Frontal cortex (tissue), 4 donors: ENCODE measurements at places on chromosomes 12 and 14.

- no peak for DNase-seq
Measured at GRCh38 chr14:104304451-104305351, 166.3 kb downstream of the KIF26A start.

GRCh38 chr14:35992816-35993683 lies 166.9 kb downstream of the BRMS1L start:
- no peak for DNase-seq

DNA sequence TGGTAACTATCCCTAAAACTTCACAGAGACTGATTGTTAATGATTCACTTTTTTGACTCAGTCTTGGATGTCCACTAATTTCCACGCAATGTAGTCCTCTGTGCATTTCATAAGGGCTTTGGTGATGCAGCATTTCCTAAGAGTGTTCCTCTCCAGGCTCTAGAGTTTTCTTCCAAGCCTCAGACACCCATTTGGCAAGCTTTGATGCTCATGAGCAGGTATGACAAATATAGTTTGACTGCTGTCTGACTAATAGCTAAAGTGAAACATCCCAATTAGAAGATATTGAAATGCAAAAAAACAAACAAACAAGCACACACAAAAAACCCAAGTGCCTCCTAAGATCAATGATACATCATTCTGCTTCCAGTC lies 1.5 kb upstream of the VAMP1 start:
- no peak for DNase-seq

GRCh38 chr12:2613326-2614073 lies 181.3 kb upstream of the FKBP4 start:
- DNase-seq = no peak

GRCh38 chr12:95908573-95908972 lies 33.8 kb downstream of the CCDC38 start:
- no peak for DNase-seq

DNA sequence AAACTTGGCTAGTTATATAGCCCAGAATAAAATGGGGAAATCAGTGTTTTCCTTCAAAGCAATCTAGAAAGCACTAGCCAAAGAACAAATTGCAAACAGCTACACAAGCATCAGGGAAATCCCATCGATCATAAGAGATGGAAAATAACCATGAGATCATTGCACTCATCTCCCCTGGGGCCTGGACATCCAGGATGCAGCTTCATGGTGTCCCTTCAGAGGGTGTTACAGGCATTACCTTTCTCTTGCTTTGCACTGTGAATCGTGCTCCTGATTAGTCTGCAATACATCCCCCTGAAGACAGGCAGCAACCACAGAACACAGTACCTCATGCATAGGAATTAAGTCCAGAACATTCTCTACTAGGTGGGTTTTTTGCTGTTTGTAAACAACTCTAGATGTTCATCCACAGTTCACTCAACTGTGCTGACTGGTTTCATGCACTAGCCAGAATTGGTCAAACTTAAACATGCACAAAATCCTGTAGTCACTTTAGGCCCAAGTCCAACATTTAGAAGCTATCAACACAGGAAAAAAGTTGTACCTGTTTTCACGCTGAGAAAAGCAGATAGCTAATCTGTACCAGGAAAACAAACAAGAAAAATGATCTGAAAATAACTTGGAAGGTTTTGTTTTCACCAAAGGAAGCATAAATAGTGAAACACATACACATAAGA lies 120.1 kb downstream of the ZFP36L1 start:
- no peak for DNase-seq

GRCh38 chr12:49632986-49633702 lies 9.8 kb downstream of the PRPF40B start:
- DNase-seq = no peak

DNA sequence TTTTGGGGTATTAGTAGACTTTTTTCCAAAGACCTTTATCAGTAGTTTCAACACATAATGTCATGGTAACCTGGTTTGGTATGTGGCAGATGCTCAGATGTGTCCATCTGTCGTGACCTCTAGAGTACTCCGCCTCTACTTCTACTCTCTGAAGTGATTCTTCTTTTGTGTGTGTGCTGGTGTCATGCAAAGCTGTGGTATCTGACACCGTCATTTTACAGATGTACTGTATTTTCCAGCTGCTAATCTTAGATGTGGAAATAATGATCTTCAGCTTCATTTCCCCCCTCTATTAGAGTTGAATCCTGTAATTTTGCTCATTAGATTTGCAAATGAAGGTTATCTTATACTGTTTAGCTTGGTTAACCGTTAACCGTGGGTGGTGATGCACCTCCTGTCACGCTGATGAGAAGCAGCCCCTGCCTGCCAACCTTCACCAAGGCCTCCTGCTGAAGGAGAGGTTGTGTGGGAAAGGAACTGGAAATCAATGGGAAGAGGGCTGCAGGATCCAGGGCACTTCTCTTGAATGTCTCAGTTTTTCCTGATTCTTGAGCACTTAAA lies 222.4 kb upstream of the AMIGO2 start:
- DNase-seq = no peak

DNA sequence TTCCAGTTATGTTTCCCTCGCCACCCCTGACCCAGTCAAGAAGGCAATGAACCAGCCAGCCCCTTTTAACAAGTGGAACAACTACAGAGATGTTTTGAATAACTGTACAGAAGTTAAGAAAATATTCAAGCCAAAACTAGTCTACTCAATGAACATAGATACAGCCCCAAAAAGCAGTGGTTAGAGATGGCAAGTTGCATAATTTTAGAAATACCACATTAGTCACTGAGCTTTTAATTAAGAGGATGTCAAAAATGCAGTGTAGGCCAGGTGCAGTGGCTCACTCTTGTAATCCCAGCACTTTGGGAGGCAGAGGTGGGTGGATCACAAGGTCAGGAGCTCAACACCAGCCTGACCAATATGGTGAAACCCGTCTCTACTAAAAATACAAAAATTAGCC lies 27.2 kb downstream of the PROX2 start:
- DNase-seq = no peak

DNA sequence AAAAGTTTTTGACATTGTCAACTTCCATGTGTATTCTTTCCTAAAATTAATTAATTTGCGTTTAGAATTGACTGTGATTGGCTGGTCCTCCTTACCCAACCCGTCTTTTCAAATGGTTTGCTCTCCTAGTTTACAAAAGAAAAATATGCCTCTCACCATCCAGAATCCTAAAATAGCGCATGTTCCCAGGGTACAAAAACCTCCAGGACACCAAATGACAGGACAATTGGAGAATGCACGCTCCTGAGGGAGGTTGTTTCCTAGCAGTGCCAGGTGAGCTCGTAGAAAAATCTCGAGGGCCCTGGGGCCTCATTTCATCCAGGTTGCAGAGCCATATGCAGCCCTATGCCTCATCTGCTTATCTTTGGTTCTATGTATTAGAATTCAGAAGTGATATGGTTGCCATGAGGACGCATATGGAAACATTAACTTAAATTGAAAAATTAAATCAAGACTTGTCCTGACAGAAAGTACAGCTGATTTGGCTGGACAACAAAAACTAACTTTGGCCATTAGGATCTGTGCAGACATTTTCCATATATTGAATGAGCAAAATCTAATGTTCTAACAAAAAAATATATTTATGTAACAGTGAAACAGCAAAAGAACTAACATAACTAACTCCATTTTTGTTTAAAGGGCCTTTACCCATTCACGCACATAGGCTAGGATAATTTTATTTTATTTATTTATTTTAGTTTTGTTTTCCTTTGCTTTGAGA lies 28.2 kb upstream of the EGLN3 start:
- no peak for DNase-seq

- DNase-seq = no peak
Measured at GRCh38 chr12:14418451-14418890, 53.0 kb downstream of the ATF7IP start.

- no peak for DNase-seq
Measured at GRCh38 chr12:111448266-111448830, 42.6 kb downstream of the SH2B3 start.

DNA sequence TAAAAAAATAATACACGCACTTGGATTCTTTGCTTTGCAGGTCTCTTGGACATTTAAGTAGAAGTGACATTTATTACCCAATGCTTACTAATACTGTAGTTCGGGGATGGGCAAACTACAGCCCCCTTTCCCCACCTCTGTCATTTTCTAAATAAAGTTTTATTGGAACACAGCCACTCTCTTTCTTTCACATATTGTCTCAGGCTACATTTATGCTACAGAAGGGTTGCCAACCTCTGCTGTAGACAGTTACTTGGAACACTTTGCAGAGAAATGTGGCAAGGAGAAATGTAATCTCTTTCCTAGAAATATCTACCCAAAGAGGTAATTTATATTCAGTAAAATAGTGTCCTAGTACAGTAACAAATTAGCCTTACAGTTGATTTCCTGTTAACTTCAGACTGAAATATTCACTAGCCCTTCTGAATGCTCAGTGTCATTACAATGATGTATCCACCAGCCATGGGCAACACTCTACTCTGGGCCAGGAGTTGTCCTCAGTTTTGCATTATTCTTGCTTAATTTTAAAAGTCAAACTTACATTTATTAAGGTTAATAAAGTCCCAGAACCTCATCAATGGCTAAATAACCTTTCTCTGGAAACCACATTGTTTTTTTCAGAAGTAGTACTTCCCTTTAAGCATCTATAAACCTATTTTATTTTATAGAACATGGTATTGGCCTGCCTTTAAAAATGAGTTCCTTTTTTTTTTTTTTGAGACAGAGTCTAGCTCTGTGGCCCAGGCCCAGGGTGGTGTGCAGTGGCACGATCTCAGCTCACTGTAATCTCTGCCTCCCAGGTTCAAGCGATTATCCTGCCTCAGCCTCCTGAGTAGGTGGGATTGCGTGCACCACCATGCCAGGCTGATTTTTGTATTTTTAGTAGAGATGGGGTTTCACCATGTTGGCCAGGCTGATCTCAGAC lies 269.6 kb upstream of the AMIGO2 start:
- no peak for DNase-seq

DNA sequence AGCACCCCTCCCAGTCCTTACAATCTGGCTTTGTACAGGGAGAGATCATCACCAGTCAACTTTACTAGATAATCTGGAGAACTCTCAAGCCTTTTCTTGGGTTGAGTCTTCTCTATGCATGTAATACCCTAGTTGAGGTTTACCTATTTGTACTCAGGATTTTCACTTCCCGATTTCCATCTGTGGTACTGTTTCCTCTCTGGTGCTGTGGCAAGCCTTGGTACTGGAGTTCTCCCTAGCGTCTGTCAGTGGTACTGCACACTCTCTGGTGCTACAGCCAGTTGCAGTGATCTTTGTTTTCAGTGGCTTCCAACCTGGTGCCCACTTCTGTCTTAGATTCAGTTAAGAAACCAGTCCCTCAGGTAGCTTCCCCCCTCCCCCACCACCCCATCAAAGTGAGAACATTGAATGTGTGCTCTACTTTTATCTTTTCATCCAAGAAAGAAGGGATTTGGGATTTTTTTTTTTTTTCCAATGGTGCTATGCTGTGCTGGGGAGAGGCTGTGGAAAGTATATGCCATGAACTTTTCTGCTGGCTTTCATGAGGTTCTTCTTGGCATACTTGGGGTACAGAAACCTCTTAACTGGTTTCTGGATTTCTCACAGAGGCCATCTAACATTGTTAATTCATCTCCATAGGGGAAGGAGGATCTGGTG lies 69.4 kb upstream of the EVL start:
- DNase-seq = no peak

GRCh38 chr12:56236985-56237384 lies 7.1 kb downstream of the SLC39A5 start:
- DNase-seq = no peak

DNA sequence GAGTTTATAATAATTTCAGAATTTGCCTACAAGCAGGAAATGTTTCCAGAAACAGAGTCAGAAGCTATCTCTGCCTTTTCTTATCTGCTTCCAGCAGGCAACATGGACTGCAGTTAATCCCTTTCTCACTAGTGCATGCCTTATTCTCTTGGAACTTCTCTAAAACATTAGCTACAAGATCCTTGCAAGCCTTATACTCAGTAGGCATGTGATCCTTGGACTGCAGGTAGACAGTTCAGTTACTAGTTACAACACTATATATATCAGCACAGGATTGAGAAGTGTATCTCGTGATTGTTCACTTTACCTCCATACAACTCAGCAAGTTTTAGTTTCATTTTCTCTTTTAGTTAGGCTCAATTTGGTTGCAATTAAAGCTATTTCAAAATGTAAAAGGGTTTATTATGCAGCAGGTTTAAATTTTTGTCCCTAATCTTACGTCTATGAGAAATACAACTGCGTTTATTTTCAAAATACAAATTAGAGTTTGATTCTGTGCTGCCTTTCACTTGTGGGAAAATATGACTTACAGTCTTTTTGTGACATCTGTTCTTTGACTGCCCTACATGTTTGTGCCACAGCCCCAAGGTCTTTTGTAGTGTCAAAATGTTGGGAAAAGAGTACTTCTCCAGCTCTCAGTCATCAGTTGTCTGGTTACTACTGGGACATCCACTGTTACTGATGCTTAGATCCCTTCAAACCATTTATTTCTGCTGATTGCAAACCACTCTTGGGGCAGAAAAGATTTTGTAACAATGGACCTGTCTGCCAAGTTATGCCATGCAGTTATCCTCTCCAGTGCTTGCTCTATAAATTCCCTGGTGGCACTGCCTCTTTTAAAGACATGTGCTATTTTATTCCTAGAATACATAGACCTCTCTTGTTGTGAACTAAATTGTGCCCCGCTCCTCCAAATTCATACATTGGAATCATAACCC lies 709.0 kb upstream of the FOXG1 start:
- DNase-seq = no peak

- no peak for DNase-seq
Measured at GRCh38 chr12:69052613-69053408, 119.8 kb upstream of the CPM start.

- DNase-seq = no peak
Measured at GRCh38 chr12:113368331-113368730, 9.9 kb downstream of the PLBD2 start.

- no peak for DNase-seq
Measured at GRCh38 chr14:43087666-43088065, 1419.4 kb downstream of the FSCB start.

GRCh38 chr14:60565211-60565610 lies 56.3 kb downstream of the SIX6 start:
- no peak for DNase-seq

DNA sequence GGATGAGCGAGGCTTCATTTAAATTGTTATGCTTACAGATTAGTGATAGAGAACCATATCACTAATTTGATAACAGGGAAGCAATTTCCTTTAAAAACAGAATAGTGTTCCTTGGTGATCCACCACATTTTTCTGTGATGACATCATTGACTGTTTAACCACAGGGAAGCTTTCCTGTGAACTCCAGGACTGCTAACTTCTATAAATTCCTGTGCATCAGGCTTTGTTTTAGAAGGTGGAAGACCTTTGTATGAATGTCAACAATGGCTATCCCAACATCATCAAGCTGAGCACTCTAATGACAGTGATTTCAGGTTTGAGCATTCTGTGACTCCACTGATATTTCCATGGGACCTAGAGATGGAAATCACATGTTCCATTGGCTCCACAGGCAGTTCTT lies 177.1 kb downstream of the RMST start:
- DNase-seq = no peak

DNA sequence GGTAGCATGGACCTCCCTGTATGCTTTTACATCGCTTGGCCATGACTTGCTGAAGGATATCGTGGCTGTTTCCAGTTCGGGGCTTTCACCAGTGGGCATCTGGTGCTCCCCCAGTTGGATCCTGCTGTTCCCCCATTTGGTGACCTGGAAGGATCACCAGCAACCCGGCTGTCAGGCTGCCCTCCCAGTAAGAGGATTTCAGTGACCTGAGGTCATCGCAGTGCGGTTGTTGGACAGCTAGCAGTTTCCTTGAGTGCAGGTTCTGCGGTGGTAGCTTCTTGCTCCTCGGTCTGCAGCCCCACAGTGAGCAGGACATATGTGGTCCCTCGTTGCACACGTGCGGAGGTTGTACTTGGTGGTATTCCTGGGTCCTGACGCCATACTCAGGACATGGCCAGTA lies 58.7 kb downstream of the TMEM132C start:
- DNase-seq = no peak
